ENCODE measurements at places on chromosomes 12 and 14. TPM values are rescaled to one million over a fixed set of nuclear protein-coding genes. Genes with fewer than 3 reads are reported as not detected.

DNA sequence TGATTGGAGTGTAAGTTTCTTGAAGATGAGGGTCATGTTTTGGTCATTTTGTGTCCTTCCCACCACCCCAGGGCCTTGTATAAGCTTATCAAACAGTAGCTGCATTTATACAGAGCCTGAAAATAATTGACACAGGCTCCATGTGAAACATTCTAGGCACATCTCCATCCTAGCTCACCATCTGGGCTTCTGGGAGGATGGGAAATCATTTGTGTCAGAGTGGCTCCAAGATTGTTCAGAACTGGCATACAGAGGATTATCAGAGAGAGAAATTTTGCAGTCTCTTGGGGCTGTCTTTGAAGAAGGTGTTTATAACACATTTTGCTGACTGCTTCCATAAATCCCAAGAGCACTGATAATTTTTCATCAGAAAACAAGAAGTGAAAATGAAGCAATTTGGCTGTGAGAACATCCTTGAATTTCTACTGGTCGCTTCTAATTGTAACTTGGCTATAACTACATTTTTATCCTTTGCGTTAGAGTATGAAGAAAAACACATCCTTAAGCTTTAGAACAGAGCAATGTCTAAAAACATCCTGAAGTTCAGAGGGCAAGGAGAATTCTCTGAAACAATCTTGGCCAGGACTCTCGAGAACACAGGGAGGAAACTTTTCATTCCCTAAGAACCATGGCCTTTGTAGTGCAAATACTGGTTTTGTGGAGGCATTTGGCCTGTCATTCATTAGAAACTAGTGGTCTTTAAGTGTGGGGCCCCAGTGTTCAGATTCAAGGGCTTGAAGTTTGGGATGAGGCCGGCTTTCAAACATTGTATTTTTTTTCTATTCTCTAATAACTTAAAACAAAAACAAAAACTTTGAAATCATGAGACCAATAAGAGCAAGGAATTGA, 151.1 kb downstream of the DACT1 start:
- no peak for DNase-seq

DNA sequence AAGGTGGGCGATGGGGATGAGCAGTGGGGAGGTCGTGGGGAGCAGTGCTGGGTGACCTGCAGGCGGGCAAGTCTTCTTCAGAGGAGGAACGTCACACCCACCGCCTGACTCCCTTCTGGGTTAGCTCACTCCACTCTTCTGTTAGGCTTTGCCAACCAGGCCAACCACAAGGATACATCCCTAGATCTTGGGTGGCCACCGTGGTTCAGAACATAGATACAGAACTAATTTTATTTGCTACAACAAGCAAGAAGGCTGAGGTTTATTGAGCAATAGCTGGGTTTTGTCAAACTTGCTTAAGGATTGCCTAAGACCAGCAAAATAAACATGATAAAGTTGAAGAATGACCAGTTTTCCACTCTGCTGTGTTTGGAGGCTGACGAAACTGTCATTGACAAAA, 109.4 kb downstream of the DACT1 start:
- DNase-seq = no peak

DNA sequence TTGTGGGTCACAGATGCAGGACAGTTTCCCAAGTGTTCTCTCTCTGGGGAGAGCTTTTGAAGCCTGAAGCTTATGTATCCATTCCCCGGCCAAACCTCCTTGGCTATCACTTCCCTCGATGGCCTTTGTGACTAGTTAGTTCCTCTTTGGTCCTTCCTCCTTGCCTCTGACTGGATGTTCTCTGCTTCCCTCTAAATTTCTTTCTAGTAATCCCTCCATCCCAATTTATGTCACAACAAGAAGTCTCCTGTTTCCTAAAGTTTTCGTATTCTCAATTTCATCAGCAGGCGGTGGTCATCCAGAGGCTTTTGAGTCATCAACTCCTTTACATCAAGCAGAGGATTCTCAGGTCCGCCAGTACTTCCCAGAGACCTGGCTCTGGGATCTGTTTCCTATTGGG, 27.5 kb downstream of the A2ML1 start:
- peak; percentile 5 for DNase-seq

- DNase-seq = no peak
These were observed 77.5 kb upstream of the KRAS start for GRCh38 chr12:25328072-25328712.

DNA sequence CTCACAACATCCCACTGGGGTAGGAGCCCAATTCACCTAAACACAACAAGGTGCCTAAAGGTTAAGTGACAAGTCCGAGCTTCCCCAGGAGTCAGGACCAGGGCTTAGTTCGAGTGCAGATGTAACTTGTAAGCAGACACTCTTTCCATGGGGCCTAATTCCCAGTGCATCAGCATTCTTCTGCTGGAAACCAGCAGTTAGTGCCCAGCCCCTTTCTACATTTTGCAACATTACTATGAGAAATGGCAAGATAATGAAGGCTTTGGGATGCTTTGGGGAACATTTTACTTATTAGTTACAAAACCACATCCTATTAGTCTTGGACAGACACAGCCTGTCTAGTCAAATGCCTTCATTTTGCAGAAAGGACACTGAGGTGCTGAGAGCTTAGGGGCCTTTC, 179.8 kb downstream of the CALM1 start:
- no peak for DNase-seq

- DNase-seq = no peak
These were observed 103.5 kb downstream of the CACNA1C start for GRCh38 chr12:2156333-2156732.

DNA sequence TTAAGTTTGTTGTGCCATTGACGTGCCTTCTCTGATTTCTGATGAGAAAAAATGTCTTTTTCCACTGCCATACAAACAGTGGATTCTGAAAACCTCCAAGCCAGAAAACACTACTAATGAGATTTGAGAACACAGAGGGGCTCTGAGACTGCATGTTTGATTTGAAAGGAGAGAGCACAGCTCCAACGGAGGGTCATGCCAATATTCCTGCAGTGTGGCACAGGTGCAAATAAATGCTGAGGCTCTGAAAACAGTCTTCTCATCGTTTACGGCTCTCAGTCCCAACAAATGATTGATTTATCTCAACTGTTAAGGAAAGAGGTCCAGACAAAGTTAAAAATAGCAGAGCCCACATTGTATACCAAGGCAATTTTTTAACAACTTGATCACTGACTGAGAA, 128.7 kb downstream of the KCNH5 start:
- no peak for DNase-seq

DNA sequence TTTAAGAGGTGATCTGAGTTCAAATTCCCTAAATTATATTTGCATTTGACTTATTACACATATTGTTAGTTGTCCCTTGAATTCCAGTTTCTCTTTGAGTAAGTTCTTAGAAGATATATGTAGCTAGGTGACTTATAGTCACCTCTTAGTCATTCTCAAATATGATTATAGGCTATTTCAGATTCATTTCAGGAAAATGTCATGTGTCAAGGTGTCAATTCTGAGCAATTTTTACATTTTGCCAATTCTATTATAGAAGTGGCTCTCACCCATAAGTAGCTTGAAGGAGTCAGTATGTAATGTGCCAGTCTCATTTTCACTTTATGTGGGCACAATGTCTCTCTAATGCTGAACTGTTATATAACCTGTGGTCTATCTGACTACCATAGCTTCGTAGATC, 623.4 kb downstream of the DIO2 start:
- DNase-seq = no peak

DNA sequence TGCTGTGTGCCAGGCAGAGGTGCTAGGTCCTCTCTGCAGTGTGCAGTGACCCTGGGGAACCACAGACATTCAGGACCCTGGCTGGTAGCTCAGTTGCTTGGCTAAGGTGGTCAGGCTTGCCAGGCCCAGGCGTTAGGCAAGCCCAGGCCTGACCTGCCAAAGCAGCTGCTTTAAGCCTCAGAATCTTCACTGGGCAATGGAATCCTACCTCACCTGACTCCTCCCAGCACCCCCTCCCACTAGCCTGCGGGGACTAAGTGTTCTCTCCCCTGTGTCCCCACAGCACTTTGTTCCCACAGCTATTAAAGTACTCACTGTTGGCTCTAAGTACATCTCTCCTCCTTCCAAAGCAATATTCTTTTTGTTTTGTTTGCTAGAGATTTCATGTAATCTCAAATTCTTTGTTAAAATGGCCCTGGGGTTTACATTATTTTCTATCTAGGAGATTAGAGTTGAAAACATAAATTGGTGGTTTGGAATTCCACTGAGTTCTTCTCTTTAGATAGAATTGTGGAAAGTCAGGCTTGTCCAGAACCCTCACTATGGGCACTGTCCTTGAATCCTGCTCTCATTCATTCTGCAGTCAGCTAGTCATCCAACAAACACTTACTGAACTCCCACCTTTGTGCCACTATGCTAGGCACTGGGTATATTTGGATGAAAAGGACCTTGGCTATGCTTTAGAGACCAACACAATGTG, 44.4 kb downstream of the DGLUCY start:
- DNase-seq = no peak

GRCh38 chr12:12720052-12720451, 2.9 kb downstream of the CDKN1B start:
- no peak for DNase-seq

DNA sequence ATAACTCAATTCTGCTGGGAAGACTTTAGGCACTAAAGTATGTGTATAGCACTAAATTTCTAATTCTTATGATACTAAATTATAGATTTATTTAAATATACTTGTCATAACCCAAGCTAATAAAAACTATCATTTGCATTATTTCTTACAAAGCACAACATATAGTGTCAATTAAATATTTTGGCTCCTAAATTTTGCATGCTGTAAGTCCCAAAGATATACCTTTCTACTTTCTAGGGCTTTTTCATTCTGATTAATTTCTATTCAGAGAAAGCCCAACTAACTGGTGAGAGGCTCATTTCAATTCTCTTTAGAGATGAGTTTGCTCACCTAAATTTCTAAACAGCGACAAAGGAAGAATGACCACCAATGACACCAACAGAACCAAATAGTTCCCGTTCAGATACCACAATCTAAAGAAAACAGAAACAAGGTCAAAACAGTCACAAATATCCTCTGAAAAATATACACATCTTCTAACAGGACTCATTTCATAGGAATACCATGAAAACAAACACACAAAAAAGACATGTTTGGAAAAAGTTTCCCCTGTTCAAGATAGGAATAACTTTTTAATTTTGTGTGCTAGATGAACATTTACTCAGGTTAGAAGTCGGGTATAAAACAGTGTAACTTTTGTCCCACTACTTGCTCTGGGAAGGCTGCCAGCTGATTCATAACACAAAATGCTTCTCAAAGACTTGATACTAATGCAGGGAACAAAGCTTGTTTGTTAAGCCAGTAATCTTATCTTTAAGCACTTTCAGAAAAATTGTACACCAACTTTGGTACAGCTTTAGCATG, 7.6 kb downstream of the SLC38A2 start:
- no peak for DNase-seq

DNA sequence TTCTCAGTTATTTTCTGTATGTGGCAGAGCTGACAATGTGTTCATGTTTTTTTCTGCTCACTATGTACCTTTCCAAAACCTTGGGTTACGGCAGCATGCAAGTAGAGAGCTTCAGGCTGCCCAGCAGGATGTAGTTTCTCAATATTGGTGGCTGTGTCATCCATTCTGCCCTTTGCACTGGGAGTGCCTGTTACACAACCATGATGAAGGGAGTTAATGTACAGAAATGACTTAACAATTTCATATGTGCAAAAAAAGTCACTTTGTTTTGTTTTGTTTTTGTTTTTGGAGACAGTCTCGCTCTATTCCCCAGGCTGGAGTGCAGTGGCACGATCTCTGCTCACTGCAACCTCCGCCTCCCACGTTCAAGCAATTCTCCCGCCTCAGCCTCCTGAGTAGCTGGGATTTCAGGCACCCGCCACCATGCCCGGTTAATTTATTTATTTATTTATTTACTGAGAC, 6.1 kb upstream of the CNIH1 start:
- peak; percentile 12 for DNase-seq

DNA sequence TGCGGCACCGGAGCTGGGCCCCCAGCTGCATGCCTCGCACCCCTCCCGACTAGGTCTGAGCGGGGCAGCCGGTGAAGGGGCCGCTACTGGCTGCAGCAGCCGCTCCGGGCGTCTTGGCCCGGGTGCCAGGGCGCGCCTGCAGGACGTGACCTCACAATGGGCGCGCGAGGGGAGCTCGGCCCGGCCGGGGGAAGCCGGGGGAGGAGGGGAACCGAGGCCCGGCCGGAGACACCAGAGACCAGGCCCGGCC, 353 bp downstream of the BAG5 start:
- DNase-seq = peak; percentile 10

GRCh38 chr14:86574778-86575129, 1044.8 kb downstream of the FLRT2 start:
- no peak for DNase-seq

GRCh38 chr12:28802706-28803438, 346.2 kb upstream of the FAR2 start:
- DNase-seq = no peak

- DNase-seq = no peak
These were observed 33.7 kb upstream of the GNPNAT1 start for GRCh38 chr14:52825085-52825484.

GRCh38 chr12:92304371-92305055, 158.9 kb upstream of the BTG1 start:
- no peak for DNase-seq

DNA sequence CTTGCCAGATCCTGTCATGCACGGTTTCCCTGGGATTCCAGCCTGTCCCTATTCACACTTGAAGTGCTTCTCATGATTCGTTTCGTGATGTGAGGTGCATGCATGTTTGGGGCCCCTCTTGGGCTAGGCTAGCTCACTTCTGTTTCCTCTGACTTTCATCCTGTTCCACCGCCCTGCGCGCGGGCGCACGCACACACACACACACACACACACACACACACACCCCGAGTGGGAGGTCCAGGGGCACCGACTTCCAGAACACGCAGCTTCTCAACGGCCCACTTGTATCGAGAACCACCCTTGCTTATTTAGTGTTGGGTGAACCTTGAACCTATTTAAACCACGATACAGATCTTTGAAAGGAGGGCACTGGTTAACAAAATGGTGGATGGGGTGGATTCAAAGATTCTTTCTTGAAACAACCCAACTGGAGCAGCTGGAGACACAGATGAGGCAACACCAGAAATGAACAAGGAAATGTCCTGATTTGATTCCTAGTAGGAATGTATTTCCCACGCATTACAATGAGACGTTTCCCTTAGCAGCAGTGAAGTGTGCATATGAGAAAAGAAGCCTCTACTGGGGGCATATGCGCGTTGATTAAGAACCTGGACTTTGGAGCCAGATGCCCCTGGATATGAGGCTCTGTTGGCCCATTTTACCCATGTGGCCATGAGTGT, 16.3 kb downstream of the ELK3 start:
- DNase-seq = peak; percentile 25

GRCh38 chr12:53236443-53237111, 4.6 kb upstream of the RARG start:
- DNase-seq = peak; percentile 60

DNA sequence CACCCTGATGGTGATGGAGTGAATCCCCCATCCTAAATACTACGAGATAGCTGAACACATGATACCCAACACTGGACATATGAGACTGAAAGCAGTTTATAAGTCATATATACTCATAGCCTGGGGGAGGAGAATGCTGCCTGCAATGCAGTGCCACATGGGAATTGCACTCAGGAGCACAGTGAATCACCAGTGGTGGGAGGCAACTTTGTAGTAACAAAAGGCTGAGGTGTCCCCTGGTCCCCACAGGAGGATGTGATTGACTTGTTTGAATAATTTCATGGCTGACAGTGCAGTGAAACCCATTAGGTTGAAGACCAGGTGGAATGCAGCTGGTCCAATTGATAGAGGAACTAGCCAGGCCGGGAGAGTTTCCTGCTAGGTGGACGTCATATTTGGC, 20.2 kb downstream of the CCDC38 start:
- no peak for DNase-seq

GPR68 gene
- total RNA-seq = 2.9 TPM

SLC39A5 gene
- 0.33 TPM for total RNA-seq

LRRC9 gene
- not detected for total RNA-seq

RNASE2 gene
- 0.36 TPM for total RNA-seq

LDHB gene
- total RNA-seq = 559 TPM

Data from CD4-positive, alpha-beta T cell (primary cell).